Liver (tissue), 10 donors: ENCODE measurements at places on chromosomes 4 and X.

- DNase-seq: no peak
These were observed 25.3 kb upstream of the CYBB start for GRCh38 chrX:37754516-37754915.

- no peak for DNase-seq
These were observed 35.8 kb downstream of the KDM6A start for GRCh38 chrX:44908827-44909226.

GRCh38 chr4:118911238-118911703, 22.6 kb downstream of the SYNPO2 start:
- no peak for DNase-seq

- no peak for DNase-seq
These were observed 141.7 kb downstream of the BRWD3 start for GRCh38 chrX:80667967-80668366.

DNA sequence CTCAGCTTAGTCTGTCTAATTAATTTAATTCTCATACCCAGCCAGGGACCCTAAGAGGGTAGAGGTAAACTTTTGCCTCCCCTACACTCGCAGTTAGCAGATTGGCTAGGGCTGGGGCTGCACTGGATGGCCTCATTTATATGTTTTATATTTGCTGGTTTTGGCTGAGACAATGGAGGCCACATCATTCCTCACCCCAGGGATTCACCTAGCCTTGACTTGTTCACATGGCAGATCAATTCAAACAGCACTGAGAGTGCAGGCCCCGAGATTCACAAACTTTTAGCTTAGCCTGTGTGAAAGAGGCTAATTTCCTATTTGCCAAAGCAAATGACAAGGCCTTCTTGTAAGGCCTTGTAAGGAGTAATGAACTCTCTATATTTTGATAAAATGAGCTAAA, 844.4 kb downstream of the ARAP2 start:
- no peak for DNase-seq

- no peak for DNase-seq
These were observed 73.2 kb upstream of the UCP1 start for GRCh38 chr4:140641789-140642439.

DNA sequence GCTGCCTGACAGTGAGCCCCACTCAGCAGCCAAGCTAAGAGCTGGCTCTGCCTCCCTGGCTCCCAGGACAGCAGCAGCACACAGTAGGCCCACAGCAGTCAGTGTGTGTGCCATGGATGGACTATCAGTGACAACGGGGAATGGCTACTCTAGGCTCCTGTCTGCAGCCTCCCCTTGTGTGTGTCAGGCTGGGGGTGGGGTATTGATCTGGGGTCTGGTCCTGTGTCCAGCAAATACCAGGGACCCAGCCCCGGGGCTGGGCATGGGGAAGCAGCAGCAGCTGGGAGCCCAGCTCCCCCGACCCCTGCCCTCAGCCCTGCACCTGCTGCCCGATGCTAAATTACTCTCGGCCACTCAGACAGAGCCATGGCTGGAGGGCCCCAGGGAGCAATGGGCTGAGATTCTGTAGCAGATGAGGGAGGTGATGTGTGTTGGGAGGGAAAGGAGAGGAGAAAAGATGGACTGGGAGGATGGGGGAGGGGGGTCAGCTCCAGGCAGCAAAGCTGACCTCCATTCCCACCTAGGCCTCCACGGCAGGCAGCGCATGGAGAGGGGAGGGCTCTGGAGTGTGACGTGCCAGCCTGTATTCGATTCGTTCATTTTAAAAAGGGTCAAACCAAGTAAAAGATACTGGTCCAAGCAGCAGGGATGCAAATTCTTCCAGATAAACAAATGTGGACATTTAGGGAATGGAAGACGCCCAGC, 61.3 kb upstream of the CRMP1 start:
- DNase-seq: no peak

GRCh38 chr4:110970642-110971041, 347.8 kb upstream of the PITX2 start:
- no peak for DNase-seq

DNA sequence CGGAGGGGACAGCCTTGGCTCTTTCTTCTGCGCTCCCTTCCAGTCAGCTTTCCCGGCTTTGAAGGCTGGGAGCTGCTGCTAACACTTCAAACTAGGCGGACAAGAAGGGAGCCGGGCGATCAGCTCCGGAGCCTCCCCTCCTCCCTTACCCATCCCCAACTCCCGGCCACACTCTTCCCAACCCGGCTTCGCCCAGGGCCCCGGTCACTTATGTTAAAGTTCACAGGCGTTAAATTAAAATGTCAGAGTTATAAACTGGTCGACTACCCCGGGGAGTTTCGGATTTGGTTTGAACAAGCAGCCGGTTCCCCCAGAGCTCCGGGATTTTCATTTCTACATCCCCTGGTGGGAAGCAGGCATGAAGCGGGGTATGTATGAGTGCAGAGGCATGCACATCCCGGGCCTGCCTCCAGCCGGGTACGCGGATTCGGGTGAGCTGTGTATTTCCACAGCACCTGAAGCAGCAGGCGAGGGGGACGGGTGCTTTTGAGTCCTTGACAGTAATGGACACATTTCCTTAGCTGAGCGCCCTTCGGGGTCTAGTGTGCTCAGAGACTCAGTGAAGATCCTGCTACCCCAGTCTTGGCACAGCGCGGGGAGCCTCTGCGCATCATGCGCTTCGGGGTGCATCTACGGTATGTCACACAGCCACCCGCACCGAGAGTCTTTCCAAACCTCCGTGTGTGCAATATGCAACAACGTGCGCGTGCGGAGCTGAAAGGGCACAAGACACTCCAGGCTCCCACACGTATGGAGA, 880 bp downstream of the UNC5C start:
- DNase-seq: no peak

DNA sequence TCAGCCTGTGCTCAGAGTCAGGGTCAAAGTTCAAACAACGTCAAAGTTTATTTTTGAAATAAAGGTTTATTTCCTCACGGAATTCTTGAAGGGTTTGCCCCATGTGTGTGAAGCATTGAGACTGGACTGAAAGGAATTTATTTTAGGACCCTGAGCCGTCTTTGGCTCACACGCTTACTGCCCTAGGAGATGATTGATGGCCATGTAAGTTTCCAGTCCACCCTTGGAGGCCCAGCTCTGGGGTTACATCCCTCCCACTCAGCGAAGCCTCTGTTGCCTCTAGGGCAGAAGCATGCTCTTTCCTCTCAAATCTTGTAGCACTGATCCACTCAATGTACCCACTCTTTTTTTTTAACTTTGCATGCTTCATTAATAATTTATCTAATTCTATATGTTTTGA, 4.5 kb upstream of the NHSL2 start:
- DNase-seq: no peak

DNA sequence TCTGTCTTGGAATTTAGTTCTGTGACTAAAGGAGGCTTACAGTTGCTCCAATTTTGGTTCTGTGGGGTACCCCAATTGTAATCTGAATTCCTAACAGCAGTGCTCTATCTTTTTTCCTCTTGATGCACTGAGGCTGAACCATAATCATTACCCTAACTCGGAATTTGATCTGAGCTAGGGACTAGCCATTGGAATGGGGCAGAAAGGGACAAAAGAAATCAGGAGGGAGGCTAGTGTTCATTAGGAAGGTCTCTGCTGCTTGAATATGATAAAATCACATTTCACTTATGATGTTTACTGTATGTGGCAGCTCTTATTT, 2.7 kb downstream of the KLF3 start:
- no peak for DNase-seq

GRCh38 chr4:23456864-23457263, 433.0 kb downstream of the PPARGC1A start:
- no peak for DNase-seq

- DNase-seq: no peak
These were observed 567.8 kb upstream of the CPEB2 start for GRCh38 chr4:14434483-14434882.

DNA sequence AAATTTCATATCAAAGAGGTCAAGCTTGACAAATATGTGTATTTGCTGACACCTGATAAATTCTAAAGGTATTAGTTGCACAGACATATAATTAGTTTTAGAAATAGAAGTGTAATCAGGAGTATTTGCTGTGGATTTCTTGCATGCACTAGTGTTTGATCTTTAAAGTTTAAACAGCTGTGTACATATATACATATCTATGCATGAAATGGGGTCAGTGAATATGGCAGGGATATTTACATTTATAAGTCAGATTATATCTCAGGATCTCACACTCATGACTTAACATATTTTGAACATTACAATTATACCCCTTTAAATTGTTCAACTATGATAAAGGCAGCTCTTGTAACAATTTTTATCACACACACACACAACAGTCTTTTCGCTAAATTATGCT, 547.4 kb upstream of the ACTRT1 start:
- no peak for DNase-seq

DNA sequence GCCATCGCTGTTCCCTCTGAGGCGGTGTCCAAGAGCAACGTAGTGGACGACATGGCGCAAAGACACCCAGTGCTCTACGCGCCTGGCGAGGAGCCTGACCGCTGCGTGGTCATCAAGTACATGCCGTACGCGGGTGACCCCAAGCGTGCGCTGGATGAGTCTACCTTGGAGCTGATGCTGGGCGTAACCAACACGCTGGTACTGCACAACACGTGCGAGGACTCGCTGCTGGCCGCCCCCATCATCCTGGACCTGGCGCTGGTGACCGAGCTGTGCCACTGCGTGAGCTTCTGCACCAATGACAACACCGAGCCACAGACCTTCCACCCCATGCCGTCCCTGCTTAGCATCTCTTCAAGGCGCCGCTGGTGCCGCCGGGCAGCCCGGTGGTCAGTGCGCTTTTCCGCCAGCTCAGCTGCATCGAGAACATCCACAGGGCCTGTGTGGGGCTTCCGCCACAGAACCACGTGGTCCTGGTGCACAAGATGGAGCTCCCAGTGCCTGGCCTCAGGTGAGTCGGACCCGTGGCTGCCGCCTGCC, 129.0 kb downstream of the ANAPC4 start:
- DNase-seq: no peak

DNA sequence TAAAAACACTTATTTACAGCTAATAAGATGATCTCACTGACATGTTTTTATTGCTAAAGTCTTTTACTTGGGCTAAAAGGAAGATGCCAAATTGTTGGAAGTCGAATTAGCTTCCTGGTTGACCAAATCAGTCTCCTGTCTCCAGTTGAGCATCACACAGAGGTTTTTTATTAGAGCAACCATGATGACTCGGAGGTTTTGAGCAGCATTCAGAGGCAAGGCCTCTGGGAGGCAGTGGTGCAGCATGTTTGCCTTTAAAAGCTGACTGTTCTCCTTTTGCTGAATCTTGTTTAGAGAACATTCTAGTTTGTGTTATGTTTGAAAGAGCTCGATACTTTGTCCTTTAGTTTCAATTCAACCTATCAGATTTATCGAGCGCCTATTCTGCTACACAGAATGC, 2.1 kb downstream of the UCHL1 start:
- DNase-seq: no peak

DNA sequence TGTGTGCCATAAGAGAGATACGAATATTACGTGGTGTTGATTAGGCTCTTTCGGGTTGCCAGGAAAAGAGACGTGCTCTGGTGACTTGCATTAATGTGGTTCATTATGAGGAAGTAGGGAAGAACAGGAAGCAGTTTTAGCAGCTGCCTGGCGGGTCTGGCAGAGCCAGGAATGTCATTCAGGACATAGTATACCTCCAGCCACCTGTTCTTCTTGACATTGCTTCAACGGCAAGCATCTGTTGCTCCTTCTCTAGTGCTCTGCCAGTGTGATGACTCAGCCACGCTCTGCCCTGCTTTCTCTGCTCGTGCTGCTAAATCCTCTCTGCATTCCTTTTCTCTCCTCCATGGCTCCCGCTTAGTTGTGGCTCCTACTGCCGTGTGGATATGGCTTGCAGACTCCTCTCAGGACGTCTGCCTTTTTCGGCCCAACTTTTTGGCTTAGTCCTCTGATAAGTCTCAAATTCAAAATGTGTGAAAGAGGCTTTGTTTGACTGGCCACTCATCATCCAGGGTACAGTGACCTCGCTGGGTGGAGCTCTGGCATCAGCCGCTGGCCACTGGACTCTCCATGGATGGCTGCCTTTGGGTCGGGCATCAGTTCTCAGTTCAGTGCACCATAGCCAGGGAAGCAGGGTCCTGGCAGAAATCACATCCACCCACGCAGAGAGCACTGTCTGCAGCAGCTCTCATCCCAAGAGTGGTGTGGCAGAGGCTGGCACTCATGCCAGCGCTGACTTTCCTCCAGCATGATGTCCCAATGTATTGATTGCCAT, 89.3 kb upstream of the KLF3 start:
- no peak for DNase-seq

DNA sequence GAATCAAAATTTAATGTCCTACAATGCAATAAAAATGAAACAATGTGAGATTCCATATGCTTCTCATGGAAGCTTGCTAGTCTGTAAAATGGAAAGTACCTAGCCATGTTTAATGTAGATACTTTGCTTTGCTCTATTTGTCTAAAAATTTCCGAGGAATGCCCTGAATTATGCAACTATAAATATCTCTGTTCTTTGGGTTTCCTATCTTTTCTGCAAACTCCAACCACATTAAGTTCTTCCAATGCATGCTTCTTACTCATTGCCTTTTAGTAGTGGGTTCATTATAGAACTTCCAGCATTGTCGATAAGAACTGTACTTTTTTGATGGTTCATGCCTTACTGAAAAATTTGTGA, 178.3 kb downstream of the RASL11B start:
- DNase-seq: no peak

DNA sequence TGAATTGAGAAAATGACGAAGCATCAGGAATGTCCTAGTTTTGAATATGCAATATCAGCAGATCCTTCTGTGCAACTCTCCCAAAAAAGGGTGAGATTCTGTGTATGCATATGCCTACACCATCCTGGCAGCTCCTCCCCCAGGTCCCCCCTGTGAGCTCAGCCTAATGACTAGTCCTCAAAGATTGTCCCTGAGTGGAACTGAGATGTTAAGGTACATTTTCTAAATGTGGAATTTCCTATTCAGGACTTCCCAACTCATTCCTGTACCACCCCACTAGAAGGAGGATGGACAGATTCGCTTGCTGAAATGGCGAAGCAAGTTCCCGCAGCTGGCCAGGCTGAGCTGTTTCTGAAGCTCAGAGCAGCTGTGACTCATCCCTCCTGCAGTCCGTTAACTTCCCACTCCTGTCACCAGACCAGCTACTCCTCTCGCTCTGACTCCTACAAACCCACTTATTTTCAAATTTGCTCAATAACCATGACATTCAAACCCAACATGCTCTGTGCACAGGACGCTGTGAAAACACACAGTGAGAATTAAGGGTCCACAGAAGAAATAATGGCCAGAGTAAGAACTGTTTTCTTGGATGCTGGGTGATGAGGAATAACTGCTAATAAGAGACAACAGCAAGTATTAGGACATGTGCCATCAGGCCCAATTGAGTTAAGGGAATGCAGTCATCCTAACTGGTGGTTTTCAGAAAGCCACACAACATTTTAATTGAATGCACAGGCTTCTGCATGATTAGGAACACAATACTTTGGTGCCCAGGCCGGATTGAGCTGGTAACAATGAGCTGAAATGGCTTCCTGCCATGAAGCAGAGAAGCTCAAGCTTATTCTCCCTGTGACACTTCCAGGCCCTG, 40.0 kb upstream of the IRF2 start:
- no peak for DNase-seq

DNA sequence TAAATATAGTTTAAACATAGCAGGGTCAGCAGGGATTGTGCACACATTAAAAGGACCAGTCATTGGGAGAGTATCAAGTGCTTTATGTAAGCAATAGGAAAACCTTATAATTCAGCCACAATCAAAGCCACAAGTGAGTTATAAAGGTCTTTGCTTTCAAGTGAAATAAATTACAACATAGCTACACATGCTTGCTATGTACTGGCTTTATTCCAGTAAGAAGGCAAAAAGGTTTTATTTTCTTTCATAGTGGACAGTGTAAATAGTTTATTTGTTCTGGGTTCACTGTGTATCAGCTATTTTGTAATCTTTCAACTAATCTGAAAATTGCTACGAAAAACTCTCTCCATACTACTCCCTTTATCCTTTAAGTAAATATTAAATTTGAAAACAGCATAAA, 691.4 kb downstream of the PCDH7 start:
- no peak for DNase-seq
